ENCODE measurements at places on chromosomes 12 and 14.
A peak's percentile ranks its signal among the peaks of the same experiment; 100 is the strongest.

DNA sequence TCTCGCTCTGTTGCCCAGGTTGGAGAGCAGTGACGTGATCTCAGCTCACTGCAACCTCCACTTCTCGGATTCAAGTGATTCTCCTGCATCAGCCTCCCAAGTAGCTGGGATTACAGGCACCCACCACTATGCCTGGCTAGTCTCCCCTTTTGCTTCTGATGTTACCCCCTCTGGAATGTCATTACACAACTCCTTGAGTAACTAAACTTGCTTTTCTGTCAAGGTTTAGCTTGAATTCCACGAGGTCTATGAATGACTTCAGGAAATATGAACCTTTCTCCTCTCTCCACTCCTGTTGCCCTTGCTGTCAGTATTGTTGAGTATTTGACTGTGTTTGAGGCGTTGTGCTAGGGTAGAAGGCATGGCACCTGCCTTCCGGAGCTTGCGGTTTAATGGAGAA is 16.8 kb upstream of the RTRAF start:
- no peak for DNase-seq

DNA sequence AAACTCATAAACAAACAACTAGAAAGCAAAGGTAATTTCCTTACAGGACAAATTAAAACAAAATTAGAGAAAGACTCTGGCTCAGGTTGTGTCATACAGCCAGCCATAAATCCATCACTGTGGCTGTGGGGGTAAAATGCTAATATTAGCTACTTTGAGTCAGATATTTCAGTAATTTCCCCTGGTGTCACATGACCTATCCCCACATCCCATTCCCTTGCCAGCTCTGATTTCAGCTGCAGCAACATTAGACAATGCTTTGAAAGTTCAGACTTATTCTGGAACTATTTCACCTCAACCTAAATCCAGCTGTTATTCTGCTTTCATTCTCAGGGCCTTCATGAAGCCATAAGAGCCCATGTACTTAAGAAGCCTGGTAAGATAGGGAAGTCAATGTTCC is 55.3 kb downstream of the RPL10L start:
- DNase-seq = no peak

DNA sequence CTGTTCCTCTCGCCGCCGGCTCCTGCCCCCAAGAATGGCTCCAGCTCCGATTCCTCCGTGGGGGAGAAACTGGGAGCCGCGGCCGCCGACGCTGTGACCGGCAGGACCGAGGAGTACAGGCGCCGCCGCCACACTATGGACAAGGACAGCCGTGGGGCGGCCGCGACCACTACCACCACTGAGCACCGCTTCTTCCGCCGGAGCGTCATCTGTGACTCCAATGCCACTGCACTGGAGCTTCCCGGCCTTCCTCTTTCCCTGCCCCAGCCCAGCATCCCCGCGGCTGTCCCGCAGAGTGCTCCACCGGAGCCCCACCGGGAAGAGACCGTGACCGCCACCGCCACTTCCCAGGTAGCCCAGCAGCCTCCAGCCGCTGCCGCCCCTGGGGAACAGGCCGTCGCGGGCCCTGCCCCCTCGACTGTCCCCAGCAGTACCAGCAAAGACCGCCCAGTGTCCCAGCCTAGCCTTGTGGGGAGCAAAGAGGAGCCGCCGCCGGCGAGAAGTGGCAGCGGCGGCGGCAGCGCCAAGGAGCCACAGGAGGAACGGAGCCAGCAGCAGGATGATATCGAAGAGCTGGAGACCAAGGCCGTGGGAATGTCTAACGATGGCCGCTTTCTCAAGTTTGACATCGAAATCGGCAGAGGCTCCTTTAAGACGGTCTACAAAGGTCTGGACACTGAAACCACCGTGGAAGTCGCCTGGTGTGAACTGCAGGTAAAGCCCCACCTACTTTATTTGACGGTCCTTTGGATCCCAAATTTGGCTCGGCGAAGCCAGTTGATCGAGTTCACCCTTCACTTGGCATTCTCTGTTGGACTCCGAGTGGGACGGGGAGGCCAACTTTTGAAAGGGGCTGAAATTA is 1.5 kb downstream of the WNK1 start:
- DNase-seq = no peak

GRCh38 chr14:55340482-55340881 is 69.3 kb downstream of the FBXO34 start:
- no peak for DNase-seq

DNA sequence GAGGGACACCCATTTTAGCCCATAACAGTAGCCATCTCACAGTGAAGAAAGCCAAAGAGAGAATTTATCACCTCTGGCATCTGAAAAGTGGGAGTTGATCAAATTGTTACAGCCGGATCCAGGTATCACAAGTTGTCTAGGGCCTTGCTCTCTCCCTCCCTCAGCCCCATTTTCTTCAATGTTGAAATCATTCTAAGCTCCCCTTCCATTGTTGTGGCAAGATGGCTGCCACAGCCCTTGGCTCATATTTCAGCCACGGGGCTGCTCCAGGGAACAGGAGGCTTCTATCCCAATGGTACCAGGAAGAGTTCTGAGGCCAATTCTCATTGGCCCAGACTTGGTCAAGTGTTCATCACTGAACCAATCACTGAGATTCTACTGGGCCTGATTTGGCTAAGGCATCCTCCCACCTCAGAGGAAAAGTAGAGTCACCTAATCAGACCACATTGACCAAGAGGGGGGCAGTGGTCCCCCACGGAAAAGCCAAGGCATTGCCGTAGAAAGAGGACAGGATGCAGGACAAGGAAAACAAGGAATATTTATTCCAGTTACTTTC is 106.2 kb downstream of the GPATCH2L start:
- no peak for DNase-seq

DNA sequence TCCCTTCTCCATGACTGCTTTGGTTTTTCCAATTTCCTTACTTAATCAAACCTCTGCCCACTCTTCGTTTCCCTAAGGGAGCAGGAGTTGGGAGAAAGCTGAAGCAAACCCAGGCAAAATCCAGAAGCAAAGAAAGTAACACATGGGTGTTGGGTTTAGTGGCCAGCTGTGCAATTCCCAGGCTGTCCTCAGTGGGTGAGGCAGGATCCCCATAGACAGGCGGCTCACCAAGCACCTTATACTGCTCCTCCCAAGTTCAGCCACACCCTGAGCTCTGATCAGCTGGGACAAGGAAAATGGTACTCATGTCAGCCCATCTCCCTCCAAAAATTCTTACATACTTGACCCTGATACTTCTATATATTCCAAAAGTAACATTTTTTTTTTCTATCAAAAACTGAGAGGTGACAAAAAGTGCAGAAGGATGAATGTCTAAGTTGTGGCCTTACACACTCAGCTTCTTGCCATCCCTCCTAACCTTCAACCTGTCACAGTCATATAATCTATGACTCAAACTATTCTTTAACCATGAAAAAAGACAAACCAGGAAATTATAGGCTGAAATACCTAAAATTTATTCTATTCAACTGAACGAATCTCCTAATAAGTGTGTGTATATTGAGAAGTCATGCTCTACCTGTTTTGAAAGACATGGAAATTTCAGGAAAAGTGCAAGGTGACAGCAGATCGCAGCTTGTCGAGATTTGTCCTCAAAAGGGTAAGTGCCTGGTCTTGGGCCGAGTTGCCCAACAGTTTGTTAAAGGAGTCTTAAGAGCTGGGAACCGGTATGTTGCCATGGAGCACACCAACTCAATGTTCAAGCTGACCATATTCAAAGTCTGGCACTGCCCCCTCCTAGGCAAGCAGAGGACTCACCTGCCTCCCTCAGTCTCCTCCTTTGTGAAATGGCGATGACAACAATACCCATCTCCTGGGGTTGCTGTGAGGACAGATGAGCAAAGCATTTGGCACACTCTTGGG is 17.6 kb upstream of the ZFP36L1 start:
- DNase-seq = no peak

DNA sequence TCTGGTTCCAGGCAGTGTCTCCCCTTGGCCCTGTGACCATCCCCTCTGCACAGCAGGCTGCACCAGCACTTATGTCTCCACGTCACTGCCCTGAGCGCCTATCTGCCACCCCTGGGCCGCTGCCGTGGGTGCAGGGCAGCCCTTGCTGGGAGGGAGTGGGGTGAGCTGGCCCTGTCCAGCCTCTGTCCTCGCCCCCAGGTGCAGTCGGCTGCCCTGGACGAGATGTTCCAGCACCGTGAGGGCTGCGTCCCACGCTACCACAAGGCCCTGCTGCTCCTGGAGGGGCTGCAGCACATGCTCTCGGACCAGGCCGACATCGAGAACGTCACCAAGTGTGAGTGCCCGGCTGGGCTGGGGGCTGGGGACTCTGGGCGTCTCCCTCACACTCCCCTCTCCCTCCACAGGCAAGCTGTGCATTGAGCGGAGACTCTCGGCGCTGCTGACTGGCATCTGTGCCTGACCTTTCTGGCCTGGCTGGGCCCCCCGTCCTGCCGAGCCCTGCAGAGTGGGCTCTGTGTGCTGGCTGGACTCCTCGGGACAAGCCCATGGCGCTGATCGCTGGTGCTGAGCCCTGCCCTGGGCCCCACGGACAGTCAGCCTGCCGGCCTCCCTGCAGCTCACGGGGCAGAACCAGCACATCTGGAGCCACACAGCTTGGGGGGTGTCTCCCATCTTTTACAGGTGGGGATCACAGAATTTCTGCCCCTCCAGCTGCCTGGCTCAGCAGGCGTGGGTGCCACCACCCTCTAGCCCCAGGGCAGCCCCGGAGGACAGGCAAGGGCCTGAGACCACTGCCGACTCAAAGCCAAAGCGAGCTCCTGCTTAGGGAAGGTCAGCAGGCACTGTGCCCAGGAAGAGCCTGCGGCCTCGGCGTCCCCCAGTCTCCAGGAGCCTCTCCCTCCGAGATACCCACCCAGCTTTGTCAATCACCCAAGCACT is 7.9 kb upstream of the PUS1 start:
- no peak for DNase-seq

- DNase-seq = no peak
These were observed 134.6 kb downstream of the RMST start for GRCh38 chr12:97597031-97597751.

GRCh38 chr12:25552681-25553080 is 402 bp downstream of the LMNTD1 start:
- DNase-seq = no peak

- DNase-seq = no peak
These were observed 1213.6 kb downstream of the GALC start for GRCh38 chr14:86779416-86779815.

GRCh38 chr12:4270016-4270830 is 3.3 kb upstream of the CCND2 start:
- DNase-seq = peak; percentile 24

GRCh38 chr12:119842380-119842779 is 34.7 kb downstream of the CIT start:
- no peak for DNase-seq

GRCh38 chr12:28631831-28632230 is 441.6 kb downstream of the CCDC91 start:
- DNase-seq = no peak

GRCh38 chr14:103524002-103524935 is 1.6 kb upstream of the CKB start:
- no peak for DNase-seq
